ENCODE measurements at places on chromosomes 5 and 9. TPM values are rescaled to one million over a fixed set of nuclear protein-coding genes. Genes with fewer than 3 reads are reported as not detected.

The GLRX gene
- total RNA-seq = 63.4 TPM

The REEP2 gene
- total RNA-seq = 16.4 TPM

The PFN3 gene
- not detected for total RNA-seq

The CBY3 gene
- total RNA-seq = 0.16 TPM

The DDX4 gene
- not detected for total RNA-seq

The OLFML2A gene
- 5.7 TPM for total RNA-seq

The S1PR3 gene
- total RNA-seq = 14.2 TPM

The TRPM6 gene
- under 0.01 TPM for total RNA-seq

The FOXI1 gene
- total RNA-seq = not detected

The ACTBL2 gene
- under 0.01 TPM for total RNA-seq

The IFNA2 gene
- not detected for total RNA-seq

The SCGB3A2 gene
- not detected for total RNA-seq

The CSNK1A1 gene
- 579 TPM for total RNA-seq

The C1QTNF3 gene
- total RNA-seq = 1.1 TPM

The NFIB gene
- 10.7 TPM for total RNA-seq

The GRIN3A gene
- total RNA-seq = not detected

The ANKRD18B gene
- total RNA-seq = 2.3 TPM

The CDX1 gene
- not detected for total RNA-seq

The PPP3R2 gene
- 0.09 TPM for total RNA-seq

The ERBIN gene
- total RNA-seq = 49.2 TPM

The STK32A gene
- 0.09 TPM for total RNA-seq

The IFNA13 gene
- not detected for total RNA-seq

The MYMK gene
- total RNA-seq = not detected

The PCDHB7 gene
- total RNA-seq = 0.32 TPM

The FGD3 gene
- not detected for total RNA-seq
